IMR-90 (cell line): ENCODE measurements at places on chromosomes 7 and 10.

GRCh38 chr7:145082366-145083161 is 246.7 kb upstream of the TPK1 start:
- DNase-seq = no peak

DNA sequence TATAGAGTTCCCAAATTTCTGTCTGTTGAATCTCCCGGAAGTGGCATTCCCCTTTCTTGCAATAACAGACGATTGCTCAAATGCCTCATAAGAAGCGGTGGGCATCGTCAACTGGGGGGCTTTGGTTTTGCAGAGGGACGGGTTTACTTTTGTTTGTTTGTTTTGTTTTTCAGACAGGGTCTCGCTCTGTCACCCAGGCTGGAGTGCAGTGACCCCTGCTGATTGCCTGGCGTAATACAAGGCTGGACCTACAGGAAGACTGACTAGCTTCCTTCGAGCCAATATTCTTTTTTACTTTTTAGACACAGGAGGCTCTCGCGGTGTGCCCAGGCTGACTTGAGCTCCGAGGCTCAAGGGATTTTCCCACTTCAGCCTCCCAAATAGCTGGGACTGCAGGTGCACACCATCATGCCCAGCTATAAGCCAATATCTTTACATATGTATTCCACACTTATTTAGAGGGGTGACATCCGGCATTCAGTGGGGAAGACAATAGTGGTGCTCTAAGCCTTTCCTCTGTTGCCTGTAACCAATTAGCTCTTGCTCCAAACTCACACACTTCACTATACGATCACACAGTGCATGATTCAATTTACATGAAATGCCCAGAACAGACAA is 58.1 kb downstream of the FHIP2A start:
- DNase-seq = peak; percentile 16

DNA sequence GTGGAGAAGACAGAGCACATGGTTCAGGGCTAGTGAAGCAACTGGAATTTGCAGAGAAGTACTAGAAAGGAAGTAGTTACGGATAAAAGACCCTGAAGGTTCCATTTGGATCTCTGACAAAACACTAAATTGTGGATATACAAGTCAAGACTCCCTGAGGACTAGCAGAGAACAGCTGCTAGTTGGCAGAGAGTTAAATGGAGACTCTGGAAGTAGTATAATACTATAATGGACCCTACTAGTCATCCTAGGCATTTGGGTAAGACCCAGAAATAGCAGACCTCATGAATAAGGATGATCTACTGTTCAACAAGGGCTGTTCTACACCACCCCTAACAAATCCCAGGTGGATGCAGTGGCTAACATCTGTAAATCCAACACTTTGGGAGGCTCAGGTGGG is 19.1 kb downstream of the MCMBP start:
- DNase-seq = no peak

DNA sequence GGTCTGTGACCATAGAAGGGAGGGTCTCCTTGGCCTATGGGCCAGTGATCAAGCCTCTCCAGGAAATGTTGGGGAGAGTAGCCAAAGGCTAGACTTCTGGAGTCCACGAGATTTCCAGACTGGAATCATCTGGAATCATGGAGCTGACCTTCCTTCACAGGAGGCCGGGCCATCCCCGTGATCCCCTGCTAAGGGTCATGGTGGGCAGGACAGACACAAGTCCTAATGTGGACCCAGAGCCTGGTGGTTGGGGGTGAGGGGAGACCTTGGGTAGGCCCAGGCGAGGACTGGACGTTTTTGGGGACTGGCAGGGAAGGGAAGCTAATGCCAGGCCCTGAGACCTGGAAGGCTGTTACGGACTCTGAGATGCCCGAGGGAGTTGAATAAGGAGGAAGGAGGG is 9.8 kb upstream of the GRID1 start:
- DNase-seq = no peak

DNA sequence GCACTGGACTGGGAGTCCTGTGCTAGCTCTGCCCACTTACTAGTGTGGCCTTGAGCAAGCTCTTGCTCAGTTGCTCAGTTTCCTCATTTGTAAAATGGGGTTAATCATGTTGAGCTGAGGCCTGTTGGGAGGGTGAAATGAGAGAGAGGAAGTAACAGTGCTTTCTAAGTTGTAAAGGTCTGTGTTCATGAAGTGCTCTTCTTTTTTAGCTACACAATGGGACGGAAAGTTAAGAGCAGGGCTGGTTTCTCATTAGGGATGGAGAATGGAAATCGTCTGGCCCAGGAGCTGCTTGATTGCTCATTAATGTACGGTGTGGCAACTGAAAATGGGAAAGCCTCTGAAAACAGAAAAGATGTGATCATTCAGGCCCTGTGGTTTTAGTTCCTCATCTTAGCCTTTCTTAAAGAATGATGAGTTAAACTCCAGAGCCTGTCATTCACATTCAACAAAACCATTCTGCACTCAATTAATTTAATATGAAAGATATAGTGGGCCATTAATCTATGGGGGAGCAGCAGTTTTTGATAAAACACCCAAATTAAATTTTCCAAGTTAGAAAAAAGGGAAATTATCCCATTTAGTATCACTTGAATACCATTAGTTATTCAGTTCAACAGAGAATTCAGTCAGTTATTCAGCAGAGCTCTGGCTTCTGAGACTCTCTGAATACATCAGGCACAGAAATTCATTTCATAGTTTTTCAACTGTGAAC is 60.5 kb downstream of the SH2D4B start:
- no peak for DNase-seq

GRCh38 chr10:111338035-111338434 is 261.2 kb downstream of the ADRA2A start:
- no peak for DNase-seq

DNA sequence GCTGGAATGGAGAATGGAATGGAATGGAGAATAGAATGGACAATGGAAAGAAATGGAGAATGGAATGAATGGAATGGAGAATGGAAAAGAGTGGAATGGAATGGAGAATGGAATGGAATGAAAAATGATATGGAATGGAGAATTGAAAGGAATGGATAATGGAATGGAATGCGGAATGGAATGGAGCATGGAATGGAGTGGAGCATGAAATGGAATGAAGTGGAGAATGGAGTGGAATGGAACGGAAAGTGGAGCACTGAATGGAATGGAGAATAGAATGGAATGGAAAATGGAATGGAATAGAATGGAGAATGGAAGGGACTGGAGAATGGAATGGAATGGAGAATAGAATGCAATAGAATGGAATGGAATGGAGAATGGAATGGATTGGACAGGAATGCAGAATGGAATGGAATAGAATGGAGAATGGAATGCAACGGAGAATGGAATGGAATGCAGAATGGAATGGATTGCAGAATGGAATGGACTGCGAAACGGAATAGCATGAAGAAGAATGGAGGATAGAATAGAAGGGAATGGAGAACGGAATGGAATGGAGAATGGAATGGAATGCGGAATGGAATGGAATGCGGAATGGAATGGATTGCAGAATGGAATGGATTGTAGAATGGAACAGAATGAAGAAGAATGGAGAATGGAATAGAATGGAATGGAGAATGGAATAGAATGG is 89.4 kb downstream of the NSUN6 start:
- DNase-seq = no peak

DNA sequence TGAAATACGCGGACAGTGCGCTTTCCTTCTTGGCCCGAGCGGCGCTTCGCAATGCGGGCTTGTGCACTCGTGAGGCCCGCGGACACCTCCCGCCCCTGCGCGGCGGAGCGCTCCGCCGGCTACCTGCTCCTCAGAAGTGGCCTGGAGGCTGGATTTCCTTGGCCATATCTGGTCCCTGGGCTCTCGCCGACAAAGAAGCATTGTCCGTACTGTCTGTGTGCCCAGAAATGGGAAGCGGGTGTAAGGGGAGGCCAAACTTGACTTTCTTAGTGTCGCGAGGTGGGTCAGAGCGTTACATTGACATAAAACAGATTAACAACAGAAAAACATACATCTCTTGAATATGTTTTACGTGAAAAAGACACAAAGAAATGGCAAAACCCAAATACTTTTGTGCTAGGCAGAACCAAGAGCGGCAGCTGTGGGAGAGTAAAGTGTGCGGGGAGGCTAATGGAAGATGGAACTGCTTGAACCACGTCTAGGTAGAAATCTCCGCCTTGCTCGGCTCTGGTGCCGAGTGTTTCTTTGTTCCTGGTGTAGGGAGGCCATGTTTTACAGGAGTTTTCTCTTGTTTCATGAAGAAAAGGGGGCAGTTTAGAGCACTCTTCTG is 1.4 kb downstream of the LANCL2 start:
- no peak for DNase-seq

DNA sequence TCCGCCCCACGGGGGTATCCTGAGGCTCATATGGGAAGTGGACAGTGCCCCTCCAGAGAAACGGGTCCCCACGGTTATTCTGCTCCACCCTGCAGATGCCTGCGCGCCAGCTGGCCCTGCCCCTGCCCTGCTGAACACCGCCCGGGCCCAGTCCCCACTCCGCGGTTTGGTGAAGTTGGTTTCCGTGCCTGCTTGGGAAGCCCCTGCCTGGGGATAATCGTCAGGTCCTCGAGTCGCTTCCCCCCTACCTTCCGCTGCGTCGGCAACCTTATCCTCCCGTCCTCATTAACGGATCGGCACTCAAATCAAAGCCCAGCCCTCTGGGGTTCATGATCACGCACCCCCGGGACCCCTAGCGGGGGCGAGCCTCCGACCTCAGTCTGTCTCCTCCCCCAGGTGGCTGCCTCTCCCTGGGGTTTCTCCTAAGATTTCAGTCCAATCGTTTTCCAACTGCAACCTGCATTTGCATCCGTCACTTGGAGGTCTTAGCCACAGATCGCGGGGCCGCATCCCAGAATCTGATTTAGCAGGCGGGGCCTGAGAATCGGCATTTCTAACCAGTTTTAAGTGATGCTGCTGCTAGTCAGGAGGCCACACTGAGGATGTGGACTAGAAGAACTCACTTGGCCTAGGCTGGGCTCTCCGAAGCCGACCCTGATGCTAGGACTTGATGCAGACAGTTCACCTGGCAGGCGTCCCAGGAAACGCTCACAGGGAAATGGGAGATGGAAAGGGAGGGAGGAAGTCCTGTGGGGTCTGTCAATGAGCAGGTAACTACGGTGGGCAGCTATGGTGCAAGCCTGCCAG is 27.6 kb downstream of the WDR86 start:
- DNase-seq = no peak

GRCh38 chr10:95211606-95212279 is 17.7 kb downstream of the ACSM6 start:
- peak; percentile 13 for DNase-seq

DNA sequence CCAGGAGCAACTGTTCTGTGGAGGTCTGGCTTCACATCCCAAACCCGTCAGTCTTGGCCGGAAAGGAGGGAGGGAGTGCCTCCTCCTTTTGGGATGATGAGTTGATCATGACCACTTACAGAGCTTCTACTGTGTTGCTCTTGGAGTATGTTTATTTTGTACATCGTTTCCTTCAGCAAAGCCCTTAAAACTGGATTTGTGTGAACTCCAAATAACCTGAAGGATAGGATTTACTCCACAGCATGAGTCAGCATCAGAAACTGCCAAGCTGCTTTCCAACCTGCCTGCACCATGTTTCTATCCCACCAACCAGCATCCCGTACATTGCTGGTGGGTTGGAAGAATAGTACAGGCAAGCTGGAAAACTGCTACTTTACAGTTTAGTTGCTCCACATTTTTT is 3.5 kb downstream of the CCDC201 start:
- peak; percentile 81 for DNase-seq

DNA sequence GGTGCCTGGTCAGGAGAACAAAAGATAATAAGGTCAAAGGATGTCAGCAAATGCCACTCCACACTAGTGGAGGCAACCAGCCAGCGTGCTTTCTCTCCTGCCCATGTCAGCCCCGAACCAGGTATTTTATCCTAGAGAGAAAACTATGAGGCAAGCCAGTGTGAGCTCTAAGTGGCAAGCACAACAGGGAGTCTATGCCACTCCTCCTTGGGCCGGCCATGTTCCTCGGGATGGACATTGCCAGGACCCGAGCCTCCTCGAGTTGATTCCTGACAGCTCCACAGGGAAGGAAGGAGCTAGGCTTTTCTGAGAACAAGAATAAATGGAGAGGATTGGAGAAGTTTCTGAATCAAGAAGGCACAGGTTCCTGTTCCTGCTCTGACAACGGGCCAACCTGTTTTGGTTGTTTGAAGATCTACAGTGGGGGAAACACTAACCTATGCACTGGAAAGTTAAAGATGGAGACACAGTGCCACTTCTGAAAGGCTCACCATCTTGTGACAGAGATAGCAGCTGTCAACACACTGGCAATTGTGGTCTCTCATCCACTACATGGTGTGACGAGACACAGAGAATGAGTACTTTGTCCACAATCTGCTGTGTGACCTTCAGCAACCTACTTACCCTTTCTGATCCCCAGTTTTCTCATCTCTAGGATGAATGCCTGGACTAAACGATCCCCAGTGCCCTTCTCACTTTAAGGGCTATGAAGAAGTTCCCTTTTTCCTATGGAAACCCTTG is 28.8 kb downstream of the ABLIM1 start:
- DNase-seq = no peak

GRCh38 chr7:39624442-39624807 is 1.1 kb downstream of the RALA start:
- DNase-seq = no peak

GRCh38 chr7:42805601-42806000 is 106.3 kb downstream of the C7orf25 start:
- DNase-seq = no peak

GRCh38 chr7:123285076-123285700 is 85.4 kb upstream of the SLC13A1 start:
- no peak for DNase-seq

DNA sequence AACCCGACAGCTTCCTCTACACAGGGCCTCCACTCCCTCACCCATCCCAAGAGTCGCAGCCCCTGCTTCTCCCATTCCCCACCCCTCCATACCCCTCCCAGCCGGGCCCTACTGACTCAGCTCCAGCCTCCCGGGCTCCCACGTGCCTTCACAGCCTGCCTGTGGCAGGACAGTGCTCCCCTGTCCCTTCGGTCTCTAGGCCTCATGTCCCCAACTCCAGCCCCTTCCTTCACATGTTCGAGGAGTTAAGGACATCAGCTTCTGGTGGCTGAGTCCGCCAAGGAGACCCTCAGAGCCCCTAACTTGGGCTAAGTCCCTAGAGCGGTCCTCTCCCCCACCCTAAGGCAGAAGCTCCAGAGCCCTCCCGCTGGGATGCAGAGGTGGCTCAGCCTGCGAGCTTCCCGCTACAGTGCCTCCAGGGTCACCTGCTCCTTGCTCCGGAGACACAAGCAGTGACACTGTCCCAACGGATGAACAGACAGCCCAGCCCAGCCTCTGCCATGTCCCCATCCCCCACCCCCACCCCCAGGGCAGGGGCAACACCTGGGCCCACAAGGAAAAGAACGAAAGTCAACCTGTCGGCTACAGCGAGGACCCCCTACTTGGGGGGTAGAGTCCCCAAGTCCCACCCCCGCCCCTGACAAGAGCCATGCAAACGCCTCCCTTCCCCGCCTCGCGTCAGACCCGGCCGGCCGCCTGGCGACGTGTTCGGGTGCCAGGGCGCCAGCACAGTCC is 716 bp downstream of the SMARCD3 start:
- DNase-seq = no peak

- no peak for DNase-seq
Measured at GRCh38 chr10:58371473-58371872, 13.7 kb upstream of the TFAM start.

DNA sequence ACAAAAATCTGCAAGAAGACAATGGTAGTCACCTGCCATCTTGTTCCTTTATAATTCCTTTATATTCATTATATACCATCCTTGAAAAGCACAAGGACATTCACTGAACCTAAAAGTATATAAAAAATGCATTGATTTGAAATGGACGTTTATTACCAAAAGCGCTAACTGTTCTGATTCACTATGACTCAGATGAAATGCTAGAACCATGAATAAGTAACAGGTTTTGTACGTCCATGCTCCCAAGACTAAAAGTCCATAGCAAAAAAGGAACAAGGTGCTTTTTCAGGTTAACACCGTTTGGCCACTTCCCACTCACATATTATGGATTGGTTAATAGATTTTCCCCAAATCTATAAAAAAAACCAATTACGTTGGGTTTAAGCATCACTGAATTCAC is 109.4 kb downstream of the PPP1R17 start:
- peak; percentile 51 for DNase-seq
